ENCODE measurements at places on chromosomes 11 and 22. TPM values are rescaled to one million over a fixed set of nuclear protein-coding genes. Genes with fewer than 3 reads are reported as not detected.

Gene GGT5
- total RNA-seq, result not detected

Gene OR52I2
- not detected for total RNA-seq

DNA sequence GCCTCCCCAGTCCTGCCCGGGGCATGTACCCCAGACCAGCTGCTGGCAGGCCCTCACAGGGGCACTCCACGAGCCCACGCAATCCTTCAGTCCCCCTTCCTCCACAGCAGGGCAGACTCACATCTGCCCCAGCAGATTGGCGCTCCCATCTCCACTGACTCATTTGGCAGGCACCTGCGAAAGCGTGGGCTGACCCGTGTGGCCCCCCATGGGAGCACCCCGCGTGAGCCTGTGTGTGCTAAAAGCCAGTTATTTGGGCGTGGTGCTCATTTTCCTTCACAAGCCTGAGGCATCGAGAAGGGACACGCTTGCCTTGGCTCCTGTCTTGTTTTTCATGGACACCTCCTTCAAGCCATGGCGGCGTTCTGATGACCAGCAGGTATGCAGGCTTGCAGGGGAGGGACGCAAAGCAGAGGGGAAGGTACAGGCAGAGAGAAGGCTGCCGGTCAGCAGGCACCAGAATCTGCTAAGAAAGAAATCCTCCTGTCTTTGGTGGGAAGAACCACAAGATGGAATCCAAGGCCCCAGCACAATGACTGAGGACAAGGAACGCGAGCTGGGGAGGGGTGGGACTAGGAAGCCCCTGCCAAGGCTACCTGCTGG, 8.6 kb downstream of the NECTIN1 start:
- H3K36me3 ChIP-seq, result no peaks in the 10 kb centered on the region
- DNase-seq, result no peak
- peaks cover 3% of the 10 kb centered on the region for H3K4me1 ChIP-seq
- peaks cover 8% of the 10 kb centered on the region for H3K27me3 ChIP-seq
- H3K27ac ChIP-seq, result no peak overlapping the region
- H3K4me3 ChIP-seq, result no peak overlapping the region

- H3K4me3 ChIP-seq, result no peak overlapping the region
- no peaks in the 10 kb centered on the region for H3K36me3 ChIP-seq
- no peaks in the 10 kb centered on the region for H3K27me3 ChIP-seq
- DNase-seq, result no peak
- H3K27ac ChIP-seq, result no peak overlapping the region
- H3K4me1 ChIP-seq, result peaks cover 20% of the 10 kb centered on the region
Observed at GRCh38 chr11:61901397-61901796, 10.1 kb upstream of the FADS3 start.

GRCh38 chr11:128614026-128614425, 26.7 kb upstream of the ETS1 start:
- no peaks in the 10 kb centered on the region for H3K36me3 ChIP-seq
- H3K27me3 ChIP-seq, result no peaks in the 10 kb centered on the region
- H3K27ac ChIP-seq, result peak overlapping the region; percentile 94
- peak overlapping the region; percentile 41 for H3K4me3 ChIP-seq
- DNase-seq, result no peak
- peaks cover 85% of the 10 kb centered on the region for H3K4me1 ChIP-seq

DNA sequence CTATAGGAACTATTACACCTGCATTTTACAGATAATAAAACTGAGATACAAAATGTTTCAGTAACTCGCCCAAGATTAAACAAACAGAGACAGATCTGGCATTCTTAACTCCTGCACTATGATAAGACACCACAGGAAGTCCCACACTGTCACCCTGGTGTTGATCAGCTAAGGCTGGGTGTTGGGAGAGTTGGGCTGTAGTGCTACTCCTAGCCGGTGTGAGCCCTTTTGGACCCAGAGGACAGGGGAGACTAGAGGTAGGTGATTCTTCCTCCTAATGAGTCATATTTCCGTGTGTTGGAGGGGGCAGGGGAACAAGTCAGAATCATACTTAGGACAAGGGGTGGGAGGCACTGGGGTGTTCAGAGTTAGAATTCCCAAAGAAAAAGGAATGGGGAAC, 353.2 kb upstream of the TENM4 start:
- H3K36me3 ChIP-seq, result no peaks in the 10 kb centered on the region
- no peak for DNase-seq
- no peaks in the 10 kb centered on the region for H3K27me3 ChIP-seq
- no peak overlapping the region for H3K4me3 ChIP-seq
- H3K27ac ChIP-seq, result no peak overlapping the region

DNA sequence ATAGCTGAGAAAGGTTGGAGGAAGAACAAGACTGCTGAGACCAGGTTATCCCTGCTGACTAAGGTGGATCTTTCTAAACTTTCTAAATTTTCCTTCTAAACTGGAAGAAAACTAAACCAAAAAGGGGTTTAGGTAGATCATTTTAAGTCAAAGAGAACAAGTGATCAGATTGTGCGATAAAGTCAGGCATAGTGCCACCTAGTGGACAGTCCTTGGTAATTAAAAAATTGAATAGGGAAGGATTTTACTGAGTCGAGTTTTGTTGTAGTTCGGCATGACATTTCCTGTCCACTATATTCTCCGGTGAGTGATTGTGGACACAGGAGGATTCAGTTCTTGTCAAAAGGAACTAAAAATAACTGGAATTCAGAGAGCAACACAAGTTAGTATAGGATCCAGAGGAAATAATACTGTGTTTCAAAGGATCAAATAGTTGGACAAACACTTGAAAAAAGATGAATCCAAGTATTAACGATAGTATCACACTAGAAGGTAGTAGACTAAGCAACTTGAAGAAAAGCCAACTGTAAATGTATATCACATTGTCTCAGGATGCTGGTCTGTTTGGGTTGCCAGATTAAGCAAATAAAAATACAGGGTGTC, 1236.4 kb downstream of the FAM181B start:
- no peaks in the 10 kb centered on the region for H3K27me3 ChIP-seq
- H3K27ac ChIP-seq, result no peak overlapping the region
- DNase-seq, result no peak
- H3K4me1 ChIP-seq, result no peaks in the 10 kb centered on the region
- no peak overlapping the region for H3K4me3 ChIP-seq

- H3K4me3 ChIP-seq, result no peak within 1 kb of the TSS
- DNase-seq, result no peak
- peak within 1 kb of the TSS; percentile 56 for H3K27ac ChIP-seq
- no peaks in the 10 kb centered on the region for H3K27me3 ChIP-seq
Observed at GRCh38 chr22:38110008-38110862, at the start of gene BAIAP2L2. BAIAP2L2 (minus strand) TSS chr22:38110684; CDS start chr22:38110525, 159 bp downstream.

GRCh38 chr22:39526736-39527171, 5.8 kb downstream of the RPS19BP1 start:
- H3K27ac ChIP-seq, result peak overlapping the region; percentile 73
- peaks cover 76% of the 10 kb centered on the region for H3K36me3 ChIP-seq
- peaks cover 94% of the 10 kb centered on the region for H3K4me1 ChIP-seq
- no peaks in the 10 kb centered on the region for H3K27me3 ChIP-seq

DNA sequence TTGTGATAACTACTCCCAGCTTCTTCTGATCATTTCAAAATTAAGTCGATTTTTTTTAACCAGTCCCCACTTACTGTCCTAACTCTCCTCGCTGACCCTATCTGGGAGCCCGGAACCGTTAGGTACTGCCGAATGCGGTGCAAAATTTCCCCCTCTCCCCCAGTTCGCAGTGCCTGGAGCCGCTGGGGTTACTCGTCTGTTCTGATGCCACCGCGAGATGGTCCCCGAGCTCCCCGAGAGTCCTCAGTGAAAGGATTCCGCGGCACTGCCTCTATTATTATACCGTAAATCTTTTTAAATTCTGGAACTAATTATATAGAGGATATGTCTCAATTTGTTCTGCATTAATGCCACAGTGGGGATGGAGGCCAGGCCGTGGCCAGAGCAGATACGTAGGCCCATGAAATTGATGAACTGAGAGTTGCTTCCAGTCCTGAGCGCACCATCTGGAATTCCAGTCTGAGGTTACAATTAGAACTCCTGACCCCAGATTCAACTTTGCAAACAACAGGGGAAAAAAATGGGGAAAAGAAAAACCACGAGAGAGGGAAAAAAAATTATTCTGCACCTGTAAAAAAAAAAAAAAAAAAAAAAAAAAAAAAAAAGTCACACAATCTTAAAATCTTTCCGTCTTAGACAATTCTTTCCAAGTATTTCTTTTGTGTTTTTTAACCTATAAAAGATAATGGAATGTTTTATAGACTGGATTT, 4.3 kb upstream of the WT1 start:
- H3K4me1 ChIP-seq, result peaks cover 8% of the 10 kb centered on the region
- no peak overlapping the region for H3K27ac ChIP-seq
- H3K27me3 ChIP-seq, result peaks cover 56% of the 10 kb centered on the region
- H3K36me3 ChIP-seq, result no peaks in the 10 kb centered on the region
- no peak for DNase-seq
- H3K4me3 ChIP-seq, result no peak overlapping the region

GRCh38 chr22:43658823-43659222, 153.3 kb downstream of the EFCAB6 start:
- H3K36me3 ChIP-seq, result no peaks in the 10 kb centered on the region
- DNase-seq, result no peak
- no peak overlapping the region for H3K4me3 ChIP-seq
- H3K27me3 ChIP-seq, result no peaks in the 10 kb centered on the region

Data from activated B cell treated with CpG ODN at 0.5 μM for 24 hours (primary cell).